Bronchial epithelial cell (primary cell): ENCODE measurements at places on chromosomes 2 and 18.

DNA sequence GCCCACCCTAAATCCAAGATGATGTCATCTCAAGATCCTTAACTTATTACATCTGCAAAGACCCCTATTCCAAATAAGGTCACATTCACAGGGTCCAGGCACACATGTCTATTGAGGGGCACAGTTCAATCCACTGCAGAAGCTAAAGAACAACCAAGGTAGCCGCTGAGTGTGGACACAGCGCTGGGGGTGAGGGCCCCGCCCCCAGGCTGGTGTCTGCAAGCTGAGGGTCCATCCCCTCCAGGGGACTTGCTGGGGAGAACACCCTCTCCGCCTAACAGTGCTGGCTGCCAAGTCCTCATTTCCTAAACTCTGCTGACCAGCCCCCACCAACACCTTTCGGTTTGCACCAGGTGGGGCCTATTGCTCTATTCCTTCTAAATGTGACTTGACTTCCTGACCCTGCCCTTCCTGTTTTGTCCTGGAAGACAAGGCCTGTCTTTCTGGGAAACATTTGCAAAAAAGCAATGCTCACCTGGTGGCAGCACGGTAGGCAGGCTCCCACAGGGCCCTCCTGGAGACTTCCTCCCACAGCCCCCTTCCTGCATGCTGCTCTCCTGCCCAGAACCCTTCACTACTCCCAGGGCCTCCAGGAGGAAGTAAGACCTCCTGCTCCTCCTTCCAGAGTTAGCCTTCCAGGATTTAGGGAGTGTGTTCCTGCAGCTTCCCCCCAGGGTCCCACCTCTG, 24.4 kb upstream of the TEX44 start:
- no peak for DNase-seq

DNA sequence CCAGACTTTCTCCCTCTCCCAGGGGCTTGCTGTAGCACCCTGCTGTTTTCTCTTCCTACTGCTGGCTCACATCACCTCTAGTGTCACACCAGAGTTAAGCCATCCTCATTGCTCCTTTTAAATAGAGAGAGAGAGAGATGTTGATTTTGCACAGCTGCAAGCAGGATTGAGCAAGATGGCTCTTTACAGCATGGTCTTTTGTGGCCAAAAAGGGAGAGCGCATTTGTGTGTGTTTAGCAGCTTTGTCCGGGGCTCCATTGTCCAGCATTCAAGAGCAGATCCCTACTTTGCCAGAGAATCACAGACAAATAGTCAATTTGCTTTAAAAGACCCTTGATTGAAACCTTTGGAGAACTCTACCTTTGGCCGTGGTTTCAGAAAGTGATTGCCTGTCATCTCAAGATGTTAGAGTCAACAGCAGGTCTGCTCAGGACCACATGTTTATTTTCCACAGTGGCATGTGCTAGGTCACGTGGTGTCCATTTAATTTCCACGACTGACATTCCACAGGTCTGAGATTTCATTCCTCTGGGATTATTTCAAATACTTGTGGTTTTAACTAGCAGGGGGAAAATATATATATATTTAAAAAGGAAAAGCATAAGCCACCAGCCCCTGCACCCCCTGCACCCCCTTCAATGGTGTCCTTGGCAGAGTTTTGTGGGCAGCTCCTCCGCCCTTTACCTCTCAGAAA, 359.9 kb upstream of the SLC14A2 start:
- DNase-seq, result peak; percentile 48

DNA sequence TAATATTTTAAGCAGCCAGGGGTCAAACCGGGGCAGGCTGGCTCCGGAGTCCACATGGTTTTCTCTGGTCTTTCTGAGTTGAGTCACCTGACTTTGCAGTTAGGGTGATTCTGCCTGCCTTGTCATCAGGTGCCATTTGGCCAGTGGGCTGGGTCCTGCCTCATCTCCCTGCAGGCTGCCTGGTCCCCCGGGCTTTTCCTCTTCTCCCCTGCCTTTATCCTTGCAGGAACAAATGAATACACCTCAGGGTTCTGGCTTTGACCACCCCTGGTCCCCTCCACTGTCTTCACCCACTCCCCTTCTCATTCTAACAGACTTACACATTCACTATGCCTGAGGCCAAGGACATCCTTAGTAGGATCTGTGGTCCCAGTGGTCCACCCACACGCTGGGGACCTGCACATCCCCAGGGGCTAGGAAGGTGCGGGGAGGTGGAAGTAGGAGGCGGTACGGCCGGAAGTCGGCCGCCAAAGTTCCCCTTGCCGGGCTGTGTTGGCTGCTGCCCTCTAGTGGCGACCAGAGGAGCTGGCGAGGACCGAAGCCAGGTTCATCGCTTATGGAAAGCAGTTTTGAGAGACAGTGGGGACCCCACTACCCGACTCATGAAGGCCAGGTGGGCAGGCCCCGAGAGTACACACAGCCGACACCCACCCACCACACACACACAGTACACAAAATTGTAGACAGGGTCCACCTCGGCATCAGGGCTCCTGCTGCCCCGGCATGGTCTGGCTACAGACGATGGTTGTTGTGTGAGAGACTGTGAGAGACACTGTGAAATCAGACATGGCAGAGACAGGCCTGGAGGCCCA, 6.3 kb upstream of the TEX261 start:
- peak; percentile 39 for DNase-seq

- DNase-seq, result no peak
These were observed 2.7 kb downstream of the OTX1 start for GRCh38 chr2:63053081-63053888.

DNA sequence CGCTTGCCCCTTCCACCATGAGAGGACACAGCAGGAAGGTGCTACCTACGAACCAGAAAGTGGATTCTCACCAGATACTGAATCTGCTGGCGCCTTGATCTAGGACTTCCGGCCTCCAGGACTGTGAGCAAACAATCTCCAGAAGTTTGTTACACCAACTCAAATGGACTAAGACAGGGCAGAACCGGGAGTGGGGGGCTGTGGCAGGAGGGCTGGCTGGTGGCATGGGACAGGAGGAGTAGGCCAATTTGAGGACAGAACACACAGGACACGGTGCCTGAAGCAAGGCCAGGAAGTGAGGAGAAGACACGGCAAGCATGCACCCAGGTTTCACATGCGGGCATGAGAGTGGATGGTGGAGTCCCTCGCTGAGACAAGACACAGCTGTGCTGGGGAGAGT, 40.1 kb downstream of the CRACDL start:
- DNase-seq, result no peak

DNA sequence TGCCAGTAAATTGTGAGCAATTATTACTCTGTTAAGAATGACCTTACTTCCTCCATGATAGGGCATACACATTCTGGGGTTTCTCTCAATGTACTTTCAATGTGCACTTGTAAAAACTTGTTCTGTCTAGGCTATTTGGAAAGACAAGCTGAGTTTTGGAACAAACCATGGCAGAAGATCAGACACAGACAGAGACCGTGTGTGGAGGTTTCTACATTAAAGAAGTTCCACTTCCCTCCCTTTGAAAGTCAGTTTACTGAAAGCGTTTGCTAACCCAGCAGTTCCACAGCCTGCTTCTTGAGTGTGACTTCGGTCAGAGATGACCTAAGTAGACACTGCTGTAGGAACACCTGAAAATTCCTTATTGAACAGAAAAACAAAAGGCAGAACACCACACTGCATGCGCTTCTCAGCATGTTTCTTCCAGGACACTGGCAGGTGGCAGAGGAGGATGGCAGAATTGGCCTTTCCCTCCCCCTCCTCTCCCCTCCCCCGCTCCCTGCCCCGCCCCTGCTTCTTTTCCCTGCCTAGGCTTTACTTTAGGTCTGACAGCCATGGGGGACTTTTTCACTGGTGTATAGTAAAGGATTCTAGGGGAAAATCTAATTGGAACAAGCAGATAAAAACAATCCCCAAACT, 109.8 kb downstream of the NOL10 start:
- peak; percentile 79 for DNase-seq

DNA sequence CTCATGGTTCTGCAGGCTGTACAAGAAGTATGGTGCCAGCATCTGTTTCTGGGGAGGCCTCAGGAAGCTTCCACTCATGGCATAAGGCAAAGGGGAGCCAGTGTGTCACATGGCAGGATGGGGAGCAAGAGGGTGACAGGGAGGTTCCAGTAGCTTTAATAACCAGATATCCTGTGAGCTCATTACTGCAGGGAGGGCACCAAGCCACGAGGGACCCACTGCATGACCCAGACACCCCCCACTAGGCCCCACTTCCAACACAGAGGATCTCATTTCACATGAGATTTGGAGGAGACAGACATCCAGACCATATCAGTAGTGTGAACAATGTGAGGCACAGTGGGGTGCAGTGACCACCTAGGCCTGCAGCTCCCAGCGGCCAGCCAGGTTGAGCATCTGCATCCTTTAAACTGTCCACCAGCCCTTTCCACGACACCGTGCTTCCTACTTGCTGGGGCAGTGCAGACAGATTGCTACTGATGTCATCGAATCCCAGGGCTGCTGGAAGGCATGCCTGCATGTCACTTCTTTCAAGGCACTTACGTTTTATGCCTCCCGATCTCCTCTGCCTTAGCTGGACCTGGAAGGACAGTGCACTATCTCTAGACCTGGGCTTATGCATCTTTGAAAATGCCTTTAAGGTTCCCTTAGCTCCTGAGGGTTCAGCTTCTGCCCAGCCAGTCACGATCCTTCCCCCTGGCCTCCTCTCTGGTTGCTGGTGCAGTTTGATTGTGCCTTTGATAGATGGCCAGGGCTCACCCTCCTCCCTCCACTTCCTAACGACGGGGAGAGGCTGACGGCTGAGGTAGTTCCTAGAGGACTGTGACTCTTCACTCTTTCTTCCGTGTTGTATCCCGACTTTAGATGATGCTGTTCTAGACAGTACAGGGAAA, 174.3 kb downstream of the FAM210A start:
- no peak for DNase-seq

GRCh38 chr2:180555391-180555965, 424.9 kb upstream of the UBE2E3 start:
- DNase-seq, result no peak

DNA sequence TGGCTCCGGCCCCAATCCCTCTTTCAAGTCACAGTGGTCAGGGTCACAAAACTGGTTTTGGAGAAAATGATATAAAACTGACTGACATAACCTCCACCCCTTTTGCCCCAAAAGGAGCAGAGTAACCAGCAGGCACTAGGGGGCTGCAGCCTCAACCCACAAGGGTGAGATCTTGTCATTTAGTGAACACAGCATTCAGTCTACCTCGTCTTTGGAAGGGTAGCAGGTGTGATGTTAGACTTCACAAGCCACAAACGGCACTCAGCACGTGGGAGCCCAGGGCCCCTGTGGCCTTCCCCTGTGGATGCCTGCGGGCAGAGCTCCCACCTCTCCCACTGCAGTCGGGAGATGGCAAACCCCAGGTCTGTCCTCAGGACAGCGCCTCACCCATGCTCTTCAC, 372.1 kb upstream of the MYT1L start:
- no peak for DNase-seq

DNA sequence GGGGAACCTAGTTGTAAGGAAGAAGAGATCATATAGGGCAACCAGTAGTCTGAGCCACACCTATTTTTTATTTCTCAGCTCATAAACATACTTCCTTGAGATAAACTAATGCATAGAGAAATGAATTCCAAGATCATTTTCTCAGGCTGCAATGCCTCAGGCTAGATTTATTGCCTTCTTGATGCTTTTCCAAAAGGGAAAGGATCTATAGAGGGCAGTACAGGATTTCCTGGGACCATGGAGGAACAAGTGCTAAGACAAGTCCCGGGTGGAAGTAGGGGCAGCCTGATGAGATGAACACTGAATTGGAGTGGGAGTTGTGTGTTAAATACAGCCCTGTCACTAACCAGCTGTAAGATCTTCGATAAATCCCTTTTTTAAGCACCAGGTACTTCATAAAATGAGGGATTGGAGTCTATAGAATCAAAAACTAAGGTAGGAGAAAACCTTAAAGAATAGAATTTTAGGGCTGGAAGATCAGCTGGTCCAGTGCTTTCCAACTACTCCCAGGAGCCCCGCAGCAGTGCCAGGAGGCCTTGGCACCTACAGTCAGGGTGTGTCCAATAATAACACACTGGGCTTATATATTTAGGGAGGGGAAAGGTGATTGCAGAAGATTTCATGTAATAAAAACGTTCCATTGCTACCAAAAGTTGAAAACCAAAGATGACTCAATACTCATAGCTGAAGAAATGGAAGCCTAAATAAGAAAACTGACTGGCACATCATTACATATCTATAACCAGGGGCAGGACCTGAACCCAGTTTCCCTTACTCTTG, 58.1 kb downstream of the SERTAD2 start:
- peak; percentile 55 for DNase-seq

- DNase-seq, result no peak
These were observed 2.4 kb upstream of the TMEM185B start for GRCh38 chr2:120225549-120226065.

- no peak for DNase-seq
These were observed 320.9 kb upstream of the TCF4 start for GRCh38 chr18:55908901-55909366.

- DNase-seq, result peak; percentile 47
These were observed 12.8 kb upstream of the SFTPB start for GRCh38 chr2:85680707-85681371.

- DNase-seq, result peak; percentile 97
These were observed 1.5 kb downstream of the ARPC2 start for GRCh38 chr2:218218268-218219185.

DNA sequence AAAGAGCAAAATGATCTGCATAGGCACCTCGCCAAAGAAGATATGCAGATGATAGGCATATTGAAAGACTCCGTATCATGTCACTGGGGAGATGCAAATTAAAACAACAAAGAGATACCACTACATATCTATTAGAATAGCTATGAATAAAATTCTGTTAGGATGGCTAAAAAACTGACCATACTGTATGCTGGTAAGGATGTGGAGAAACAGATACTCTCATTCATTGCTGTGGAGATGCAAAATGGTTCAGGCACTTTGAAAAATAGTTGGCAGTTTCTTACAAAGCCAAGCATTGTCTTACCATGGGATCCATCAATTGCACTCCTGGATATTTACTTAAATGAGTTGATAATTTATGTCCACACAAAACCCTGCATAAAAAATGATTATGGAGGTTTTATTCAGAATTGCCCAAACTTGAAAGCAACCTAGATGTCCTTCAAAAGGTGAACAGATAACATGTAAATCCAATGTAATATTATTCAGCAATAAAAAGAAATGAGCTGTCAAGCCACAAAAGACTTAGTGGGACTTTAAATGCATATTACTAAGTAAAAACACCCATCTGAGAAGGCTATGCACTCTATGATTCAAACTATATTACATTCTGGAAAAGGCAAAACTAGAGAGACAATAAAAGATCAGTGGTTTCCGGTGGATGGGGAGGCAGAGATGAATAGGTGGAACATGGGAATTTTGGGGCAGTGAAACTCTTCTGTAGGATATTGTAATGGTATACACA, 31.2 kb downstream of the ZNF385B start:
- DNase-seq, result no peak

- no peak for DNase-seq
These were observed 132.1 kb downstream of the WDSUB1 start for GRCh38 chr2:159154366-159154765.

DNA sequence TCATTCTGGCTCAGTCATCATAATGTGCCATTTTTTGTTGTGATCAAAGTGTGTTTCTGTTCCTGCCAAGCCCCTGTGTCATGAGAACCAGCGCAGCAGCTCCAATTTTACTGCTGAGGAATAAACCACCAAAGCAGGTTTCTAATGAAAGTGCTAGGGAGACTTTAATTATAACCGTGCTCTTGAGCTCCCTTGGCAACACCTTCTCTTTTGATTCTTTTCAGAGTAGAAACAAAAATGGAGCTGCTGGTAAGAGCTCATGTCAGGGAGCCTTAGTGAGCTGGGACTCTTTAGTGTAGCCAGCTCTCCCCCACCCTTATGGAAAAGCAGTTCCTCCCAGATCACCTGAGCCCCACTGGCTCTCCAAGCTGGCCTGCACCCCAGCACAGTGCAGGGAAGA, 74.3 kb downstream of the LYPD1 start:
- DNase-seq, result no peak

GRCh38 chr2:170930131-170930990, 1.3 kb downstream of the GORASP2 start:
- DNase-seq, result peak; percentile 60

GRCh38 chr2:46716927-46717326, 198.7 kb downstream of the MCFD2 start:
- no peak for DNase-seq
